Caco-2 (cell line): ENCODE measurements at places on chromosomes 7 and 10. TPM values are rescaled to one million over a fixed set of nuclear protein-coding genes. Genes with fewer than 3 reads are reported as not detected.

DNA sequence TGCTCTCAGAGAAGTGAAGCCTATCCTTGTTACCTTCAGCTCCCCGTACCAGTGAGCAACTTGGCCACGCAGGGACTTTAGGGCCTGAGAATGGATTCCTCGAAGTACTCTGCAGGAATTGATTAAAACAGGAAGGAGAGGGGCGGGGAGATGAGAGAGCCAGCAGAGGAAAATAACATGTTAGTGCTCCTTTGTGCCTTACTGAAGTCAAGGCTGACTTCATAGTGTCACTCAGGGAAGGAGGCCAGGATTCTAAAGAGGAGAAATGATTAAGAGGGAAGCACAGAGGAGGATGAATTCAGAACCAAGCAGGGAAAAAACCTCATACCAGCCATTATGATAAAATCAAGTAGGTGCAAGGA is 195.6 kb upstream of the RHOBTB1 start:
- H3K27me3 ChIP-seq: no peaks in the 10 kb centered on the region
- H3K27ac ChIP-seq: no peak overlapping the region
- no peak overlapping the region for H3K4me3 ChIP-seq
- no peak for DNase-seq

- no peak overlapping the region for H3K27ac ChIP-seq
- H3K4me1 ChIP-seq: peaks cover 8% of the 10 kb centered on the region; the same call in 1 of the 2 replicates
- no peak overlapping the region for H3K4me3 ChIP-seq
- H3K36me3 ChIP-seq: no peaks in the 10 kb centered on the region
Observed at GRCh38 chr7:40629891-40630290, 495.1 kb downstream of the SUGCT start.

Gene ACTL6B
- not detected in 2 replicates for total RNA-seq

Gene ST7
- total RNA-seq: 38.2 and 41.6 TPM in 2 replicates

Gene DEPP1
- total RNA-seq: 7.0 and 13.6 TPM in 2 replicates
